Stimulated activated CD8-positive, alpha-beta memory T cell treated with anti-CD3 and anti-CD28 coated beads, Interleukin-12 subunit alpha, Interleukin-12 subunit beta, amount 100 ng/mL, for 4 hours (primary cell): ENCODE measurements at places on chromosomes 2 and 18.

- DNase-seq, result no peak
These were observed 207.9 kb upstream of the TNP1 start for GRCh38 chr2:217067787-217068186.

- DNase-seq, result no peak
These were observed 11.4 kb downstream of the RAB31 start for GRCh38 chr18:9719421-9719981.

GRCh38 chr2:152376968-152377367, 42.0 kb downstream of the FMNL2 start:
- no peak for DNase-seq

- no peak for DNase-seq
These were observed 9.9 kb downstream of the PRKAG3 start for GRCh38 chr2:218821605-218822211.

- DNase-seq, result no peak
These were observed 31.8 kb upstream of the NTSR2 start for GRCh38 chr2:11701751-11702301.

GRCh38 chr2:14143435-14143834, 489.1 kb upstream of the LRATD1 start:
- DNase-seq, result no peak

DNA sequence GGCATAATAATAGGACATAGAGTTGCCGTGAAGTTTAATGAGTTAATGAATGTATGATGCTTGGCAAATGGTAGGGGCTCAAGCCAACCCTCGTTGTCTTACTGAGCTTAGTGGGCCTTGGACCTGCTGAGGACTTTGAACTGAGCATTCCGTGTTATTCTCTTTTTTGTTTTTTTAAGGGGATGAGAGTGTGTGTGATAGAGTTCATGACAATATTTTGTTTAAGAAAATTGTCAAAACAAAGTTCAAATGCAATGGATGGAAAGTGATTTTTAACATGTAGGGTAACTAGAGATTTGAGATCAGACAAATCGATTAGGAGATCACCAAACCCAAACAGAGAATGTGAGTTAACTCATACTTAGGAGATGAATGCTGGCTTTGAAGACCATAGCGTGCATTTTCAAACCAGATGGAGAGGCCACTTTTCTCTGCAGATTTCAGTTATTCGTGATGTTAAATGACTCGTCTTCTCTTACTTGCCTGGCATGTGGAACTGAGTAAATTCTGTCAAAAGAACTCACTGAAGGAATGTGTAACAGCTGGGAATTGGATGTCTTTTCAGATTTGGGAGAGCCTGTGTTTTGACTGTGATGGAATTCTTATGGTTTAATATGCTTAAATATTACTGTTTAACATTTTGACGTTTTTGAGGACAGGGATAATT, 88.7 kb downstream of the NEDD4L start:
- no peak for DNase-seq

DNA sequence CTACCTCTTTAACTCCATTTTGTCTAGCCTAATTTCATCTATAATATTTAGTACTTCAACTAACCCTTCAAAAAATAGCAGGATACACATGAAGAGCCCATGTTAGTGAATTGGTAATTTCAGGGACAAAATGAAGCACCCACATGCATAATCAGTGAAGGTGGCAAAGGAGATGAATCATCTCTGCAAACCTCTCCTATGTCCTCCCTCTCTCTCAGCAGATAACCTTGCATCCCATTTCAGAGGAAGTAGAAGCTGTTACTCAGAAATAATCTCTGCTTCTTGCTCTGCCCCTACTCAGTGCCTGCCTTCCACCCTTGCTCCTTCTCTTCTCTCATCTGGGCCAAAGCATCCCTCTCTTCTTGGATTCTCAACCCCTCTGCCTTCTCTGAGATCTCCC, 60.2 kb upstream of the CAVIN2 start:
- no peak for DNase-seq

DNA sequence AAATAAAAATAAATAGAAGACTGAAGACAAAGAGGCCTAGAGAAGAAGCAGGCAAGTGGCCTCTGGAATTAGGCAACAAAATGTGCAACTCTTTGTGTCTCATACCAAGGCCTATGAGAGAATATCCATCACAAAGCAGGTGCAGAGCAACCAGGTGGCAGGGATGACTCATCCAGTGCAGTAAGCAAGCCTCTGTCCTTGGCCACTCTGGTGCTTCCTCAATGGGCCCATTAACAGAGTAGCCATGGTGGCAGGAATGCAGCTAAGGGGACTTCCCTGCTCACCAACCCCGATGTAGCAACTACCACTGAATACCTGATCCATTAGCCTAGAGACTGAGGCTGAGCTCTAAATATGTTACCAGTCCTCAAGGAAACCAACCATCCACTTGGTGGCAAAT, 11.0 kb upstream of the EPG5 start:
- DNase-seq, result no peak

DNA sequence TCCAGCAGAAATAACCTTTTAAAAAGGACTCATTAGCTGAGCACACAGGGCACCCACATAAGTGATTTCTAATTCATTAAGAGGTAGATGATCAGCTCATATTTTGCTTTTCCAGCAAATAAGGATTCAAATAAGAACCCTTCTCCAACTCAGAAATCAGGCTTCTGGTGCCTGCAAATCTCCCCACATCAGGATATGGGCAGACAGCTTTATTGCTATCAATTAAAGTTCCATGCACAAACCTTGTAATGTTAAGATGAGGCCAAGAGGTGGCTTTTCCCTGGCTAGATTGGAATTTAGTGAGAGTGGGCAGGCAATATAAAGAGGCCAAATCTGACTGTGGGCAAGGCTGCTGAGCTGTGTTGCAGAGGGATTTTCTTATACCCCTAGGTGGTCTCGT, 193.6 kb downstream of the SH3RF3 start:
- DNase-seq, result no peak

- no peak for DNase-seq
These were observed 149.5 kb upstream of the ZEB2 start for GRCh38 chr2:144669196-144669987.

- peak; percentile 63 for DNase-seq
These were observed at the start of gene EIF2AK2 for GRCh38 chr2:37156857-37157714. Gene EIF2AK2, minus strand, starts transcription at chr2:37156980. Its CDS starts 9,174 bp downstream, at chr2:37147806.

GRCh38 chr2:189153619-189154018, 25.9 kb downstream of the COL5A2 start:
- no peak for DNase-seq

DNA sequence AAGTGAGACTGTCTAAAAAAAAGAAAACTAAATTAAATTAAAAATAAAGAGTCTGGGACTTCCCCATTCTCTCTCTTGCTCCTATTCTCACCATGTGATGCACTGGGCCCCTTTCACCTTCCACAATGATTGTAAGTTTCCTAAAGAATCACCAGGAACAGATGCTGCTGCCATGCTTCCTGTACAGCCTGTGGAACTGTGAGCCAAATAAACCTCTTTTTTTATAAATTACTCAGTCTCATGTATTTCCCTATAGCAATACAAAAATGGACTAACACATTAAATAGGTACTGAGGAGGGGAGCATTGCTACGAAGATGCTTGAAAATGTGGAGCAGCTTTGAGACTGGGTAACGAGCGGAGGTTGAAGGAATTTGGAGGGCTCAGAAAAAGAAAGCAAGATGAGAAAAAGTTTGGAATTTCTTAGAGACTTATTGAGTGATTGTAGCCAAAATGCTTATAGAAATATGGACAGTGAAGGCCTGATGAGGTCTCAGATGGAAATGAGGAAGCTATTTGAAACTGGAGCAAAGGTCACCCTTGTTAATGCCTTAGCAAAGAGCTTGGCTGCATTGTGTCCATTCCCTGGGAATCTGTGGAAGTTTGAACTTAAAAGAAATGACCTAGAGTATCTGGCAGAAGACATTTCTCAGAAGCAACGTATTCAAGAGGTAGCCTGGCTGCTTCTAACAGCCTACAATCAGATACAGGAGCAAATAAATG, 128.7 kb downstream of the EIPR1 start:
- no peak for DNase-seq

DNA sequence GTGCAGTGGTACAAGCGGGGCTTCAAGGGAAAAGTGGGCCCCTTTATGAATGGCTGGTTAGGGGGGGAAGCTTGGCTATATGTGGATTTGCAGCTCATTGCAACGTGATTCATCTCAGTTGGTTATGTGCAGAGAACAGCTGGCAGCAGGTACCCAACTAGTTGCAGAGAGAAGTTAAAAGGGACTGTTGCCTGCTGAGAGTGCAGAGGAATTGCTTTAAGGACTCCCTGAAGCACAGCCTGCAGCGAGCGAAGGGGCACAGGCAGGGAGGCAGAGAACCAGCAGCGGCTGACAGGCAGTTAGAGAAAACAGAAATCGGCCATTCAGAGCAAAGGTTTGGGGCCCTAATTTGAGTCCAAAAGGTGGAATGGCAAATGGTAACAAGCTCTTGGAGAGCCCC, 278.2 kb upstream of the LYPD1 start:
- DNase-seq, result no peak

- DNase-seq, result no peak
These were observed 600.2 kb downstream of the NYAP2 start for GRCh38 chr2:225999692-226000091.

DNA sequence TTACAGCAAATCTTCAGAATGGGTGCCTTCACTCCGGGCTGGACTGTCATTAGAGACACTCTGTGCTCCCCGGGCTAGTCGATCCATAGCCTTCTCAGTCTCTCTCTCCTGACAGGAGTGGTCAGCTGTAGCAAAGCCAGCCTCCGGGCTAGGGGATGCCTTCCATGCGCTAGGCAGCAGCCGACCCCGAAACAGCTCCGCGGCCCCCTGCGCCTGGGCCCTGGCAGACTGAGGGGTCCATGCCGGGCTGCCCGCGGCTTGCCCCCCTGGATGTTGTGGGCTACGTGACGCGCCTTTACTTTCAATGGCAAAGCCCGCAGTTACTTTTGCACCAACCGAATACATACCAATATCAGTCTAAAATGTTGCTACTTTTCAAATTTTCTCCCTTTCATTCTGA, 1447.2 kb downstream of the LRP1B start:
- DNase-seq, result no peak

GRCh38 chr2:47112665-47113435, 42.3 kb downstream of the STPG4 start:
- no peak for DNase-seq

DNA sequence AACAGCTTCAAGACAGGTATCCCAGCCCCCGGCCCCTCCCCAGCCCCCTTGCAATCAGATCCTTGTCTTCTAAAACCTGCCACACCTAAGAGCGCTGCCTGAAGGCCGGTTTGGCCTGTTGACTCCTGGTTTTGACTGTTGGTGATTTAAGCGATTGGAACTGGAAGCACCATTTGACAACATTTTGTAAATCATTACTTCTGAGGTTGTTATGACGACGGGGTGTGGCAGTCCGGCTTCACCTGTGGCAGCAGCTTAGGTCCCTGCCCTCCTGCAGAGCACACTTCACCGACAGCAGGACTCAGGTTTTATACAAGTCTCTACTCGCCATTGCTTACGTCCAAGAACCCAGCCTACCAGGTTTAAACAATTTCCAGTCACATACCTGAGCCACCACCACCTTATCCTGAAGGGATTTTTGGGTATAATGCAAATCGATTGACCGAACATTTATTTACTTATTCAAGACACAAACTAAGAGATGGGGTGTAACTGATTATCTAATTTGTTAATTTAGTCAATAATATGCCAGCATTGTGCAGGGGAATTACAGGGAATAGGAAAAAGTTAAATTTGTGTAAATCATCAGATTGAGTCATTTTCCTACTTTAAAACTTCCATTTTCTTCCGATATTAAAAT, 707 bp upstream of the DGUOK start:
- DNase-seq, result no peak

- DNase-seq, result no peak
These were observed 9.8 kb upstream of the RNF138 start for GRCh38 chr18:32081881-32082280.

DNA sequence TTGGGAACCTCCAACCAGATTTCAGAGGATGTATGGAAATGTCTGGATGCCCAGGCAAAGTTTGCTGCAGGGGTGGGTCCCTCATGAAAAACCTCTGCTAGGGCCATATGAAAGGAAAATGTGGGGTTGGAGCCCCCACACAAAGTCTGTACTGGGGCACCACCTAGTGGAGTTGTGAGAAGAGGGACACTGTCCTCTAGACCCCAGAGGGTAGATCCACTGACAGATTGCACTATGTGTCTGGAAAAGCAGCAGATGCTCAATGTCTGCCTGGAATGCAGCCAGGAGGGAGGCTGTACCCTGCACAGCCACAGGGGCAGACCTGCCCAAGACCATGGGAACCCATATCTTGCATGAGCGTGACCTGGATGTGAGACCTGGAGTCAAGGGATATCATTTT, 573.7 kb upstream of the NXPH2 start:
- no peak for DNase-seq

DNA sequence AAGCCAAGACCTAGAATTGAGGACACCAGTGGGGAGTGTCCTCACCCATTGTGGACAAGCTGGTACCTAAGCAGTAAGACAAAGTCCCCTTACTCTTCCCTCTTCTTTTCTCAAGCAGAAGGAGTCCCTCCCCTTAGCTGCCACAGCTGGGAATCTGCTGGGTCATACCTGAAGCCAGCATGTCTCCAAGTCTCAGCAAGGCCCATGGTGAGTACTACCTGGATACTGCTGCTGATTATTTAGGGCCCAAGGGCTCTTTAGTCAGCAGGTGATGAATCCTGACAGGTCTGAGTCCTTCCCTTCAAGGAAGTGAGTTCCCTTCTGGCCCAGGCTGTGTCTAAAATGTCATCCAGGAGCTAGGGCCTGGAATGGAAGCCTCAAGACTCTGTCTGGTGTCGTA, 198.6 kb upstream of the STK17B start:
- DNase-seq, result no peak

GRCh38 chr2:96792772-96793749, 23.0 kb upstream of the CNNM3 start:
- DNase-seq, result no peak

GRCh38 chr2:2645162-2645855, 314.2 kb upstream of the MYT1L start:
- no peak for DNase-seq

GRCh38 chr2:150532879-150533278, 45.4 kb upstream of the RND3 start:
- no peak for DNase-seq

GRCh38 chr2:226017537-226017936, 618.0 kb downstream of the NYAP2 start:
- no peak for DNase-seq

- no peak for DNase-seq
These were observed 143.0 kb downstream of the TANC1 start for GRCh38 chr2:159111346-159111927.

DNA sequence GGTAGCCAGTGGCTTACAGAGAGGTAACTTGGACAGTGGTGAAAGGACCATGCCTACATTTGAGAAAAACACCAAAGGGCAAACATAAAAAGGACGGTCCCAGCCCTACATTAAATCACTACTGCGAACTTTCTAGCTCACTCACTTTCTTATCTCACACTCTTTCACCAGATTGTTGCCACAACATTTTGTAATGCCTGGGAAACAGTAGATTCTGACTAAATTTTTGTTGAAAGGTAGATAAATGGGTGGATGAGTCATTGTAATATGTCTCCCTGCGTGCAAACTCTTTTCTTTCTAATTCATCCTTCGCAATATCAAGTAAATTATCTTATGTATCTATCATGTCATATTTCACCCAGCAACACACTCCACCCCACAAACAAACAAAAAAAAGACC, 192.2 kb downstream of the IRS1 start:
- DNase-seq, result no peak
